ENCODE measurements at places on chromosomes 1 and 21.

DNA sequence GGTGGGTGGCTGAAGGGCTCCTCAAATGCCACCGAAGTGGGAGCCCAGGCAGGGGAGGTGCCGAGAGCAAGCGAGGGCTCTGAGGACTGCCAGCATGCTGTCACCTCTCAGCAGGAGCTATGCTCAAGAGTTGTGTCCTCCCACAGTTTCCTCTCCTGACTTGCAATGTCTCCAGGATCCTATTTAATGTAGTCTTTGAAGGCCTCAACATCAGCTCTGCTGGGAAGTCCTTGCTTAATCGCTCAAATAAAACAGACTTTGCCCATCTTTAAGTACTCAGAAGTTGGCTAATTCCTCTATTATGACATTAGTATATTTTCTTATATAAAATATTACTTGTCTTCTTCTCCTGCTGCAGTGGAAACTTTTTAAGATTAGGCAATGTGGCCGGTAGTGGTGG, 154.2 kb upstream of the NRIP1 start:
- peak; percentile 52 for DNase-seq

DNA sequence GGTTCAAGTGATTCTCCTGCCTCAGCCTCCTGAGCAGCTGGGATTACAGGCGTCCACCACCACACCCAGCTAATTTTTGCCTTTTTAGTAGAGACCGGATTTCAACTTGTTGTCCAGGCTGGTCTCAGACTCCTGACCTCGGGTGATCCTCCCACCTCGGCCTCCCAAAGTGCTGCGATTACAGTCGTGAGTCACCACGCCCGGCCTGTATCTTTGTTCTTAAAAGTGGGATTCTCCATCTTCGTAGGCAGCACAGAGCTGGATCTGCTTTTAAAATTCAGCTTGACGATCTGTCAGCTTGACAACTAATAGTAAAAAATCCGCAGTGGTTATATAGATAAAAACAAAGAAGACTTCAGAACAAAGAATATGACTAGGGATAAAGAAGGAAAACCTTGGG, 2.8 kb upstream of the GNG4 start:
- no peak for DNase-seq

DNA sequence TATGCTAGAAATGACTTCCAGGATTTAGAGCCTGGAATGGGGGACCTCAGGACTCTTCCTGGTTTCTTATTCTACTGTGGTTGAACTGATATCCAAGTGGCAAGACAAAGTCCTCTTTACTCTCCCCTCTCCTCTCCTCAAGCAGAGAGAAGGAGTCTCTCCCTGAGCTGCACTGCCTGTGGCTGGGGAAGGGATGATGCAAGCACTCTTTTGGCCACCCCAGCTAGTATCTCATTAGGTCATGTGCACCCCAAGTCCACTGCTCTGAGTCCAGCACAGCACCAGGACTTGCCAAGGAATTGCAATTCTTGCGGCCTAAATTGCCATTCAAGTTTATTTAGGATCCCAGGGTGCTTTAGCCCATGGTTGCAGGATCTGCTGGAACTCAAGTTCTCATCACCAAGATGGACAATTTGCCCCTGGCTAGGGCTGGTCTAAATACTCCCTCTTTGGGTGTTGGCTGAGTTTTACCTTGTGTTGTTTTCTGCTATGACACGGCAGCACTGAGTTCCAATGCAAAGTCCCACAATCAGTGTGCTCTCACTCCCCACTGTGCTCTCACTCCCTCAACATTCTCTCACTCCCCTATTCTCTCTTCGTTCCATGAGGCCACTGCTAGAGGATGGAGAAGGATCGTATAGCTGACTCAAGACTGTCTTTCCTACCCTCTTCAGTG, 172.2 kb downstream of the TM2D1 start:
- no peak for DNase-seq

- no peak for DNase-seq
These were observed 108.2 kb downstream of the CDC7 start for GRCh38 chr1:91608876-91609275.

DNA sequence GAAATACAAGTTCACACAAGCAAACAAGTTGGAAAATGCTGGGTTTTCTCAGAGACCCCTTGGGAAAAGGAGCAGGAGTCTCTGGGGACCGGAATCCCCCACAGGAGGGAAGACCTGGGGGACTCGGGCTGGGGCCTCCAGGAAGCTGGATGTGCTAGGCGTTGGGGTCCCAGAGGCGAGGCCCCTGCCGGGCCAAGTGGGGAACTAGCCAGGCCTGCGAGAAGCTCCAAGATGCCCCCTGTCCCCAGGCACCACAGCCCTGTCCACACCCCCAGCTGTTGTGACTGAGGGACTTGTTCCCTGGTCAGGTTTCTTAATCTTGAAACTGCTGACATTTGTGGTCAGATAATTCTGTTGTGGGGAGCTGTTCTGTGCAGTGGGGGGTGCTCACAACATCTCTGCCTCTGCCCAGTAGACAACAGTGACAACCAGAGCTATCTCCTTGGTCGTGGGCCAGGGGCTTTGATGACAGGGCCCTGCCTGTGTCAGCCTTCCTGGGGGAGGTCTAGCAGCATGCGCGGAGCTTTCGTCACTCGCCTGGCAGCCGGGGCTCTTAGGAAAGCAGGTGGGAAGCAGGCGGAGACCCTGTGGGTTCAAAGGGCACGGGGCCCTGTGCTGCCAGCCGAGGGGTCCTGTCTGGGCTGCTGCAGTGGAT, 126.4 kb upstream of the ARHGEF16 start:
- DNase-seq: no peak

All from suppressor macrophage treated with lipopolysaccharide for 4 hours (primary cell).